ENCODE measurements at places on chromosomes 4 and X. TPM values are rescaled to one million over a fixed set of nuclear protein-coding genes. Genes with fewer than 3 reads are reported as not detected.

The EGFL6 gene
- total RNA-seq: not detected

- DNase-seq: no peak
Measured at GRCh38 chr4:57043347-57044251, 64.9 kb downstream of the POLR2B start.

- no peak for DNase-seq
Measured at GRCh38 chr4:99121008-99121407, 23.1 kb downstream of the ADH4 start.

The HOPX gene
- 167 TPM for total RNA-seq

DNA sequence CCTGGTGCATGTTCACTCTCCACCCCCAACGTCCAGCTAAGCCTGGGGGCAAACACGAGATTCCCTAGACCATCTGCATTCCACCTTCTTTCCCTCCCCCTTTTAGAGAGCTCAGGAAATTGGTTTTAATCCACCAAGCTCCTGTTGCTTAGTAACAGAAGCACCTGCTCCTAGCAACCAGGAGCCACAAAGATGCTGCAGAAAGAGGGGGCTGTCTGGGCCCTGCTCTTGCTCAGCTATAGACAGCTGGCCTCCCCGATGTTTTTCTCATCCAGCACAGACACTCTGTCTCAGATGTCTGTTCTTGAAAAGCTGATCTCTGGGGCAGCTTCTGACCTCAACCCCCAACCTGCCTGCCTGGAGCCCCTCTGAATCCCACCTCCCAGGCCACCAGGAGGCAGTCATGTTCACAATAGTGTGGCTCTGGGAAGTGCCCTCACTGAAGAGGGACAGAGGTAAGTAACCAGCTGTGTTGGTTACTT, 71.5 kb downstream of the SLC16A2 start:
- peak; percentile 15 for DNase-seq

- DNase-seq: no peak
Measured at GRCh38 chr4:146969126-146969525, 23.5 kb upstream of the TTC29 start.

The PNMA5 gene
- total RNA-seq: not detected

Data from natural killer cell (primary cell).